ENCODE measurements at places on chromosomes 6 and 20.

DNA sequence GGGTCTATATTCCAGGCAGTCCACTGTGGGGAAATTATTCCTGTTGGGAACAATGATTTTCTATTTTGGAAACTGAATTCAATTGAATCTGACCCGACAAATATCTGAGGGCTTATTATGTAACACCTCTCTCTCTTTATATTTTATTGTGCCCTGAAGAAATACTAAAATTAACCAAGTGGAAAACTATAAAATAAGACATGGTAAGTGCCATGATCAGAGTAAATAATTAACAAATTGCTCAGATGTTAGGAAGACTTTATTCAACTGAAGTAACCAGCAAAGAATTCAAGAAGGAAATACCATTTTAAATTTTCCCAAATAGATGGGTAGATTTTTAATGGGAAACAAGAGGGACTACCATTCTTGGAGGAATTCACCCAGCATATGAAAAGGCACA, 632.9 kb downstream of the MAFB start:
- no peak for DNase-seq

DNA sequence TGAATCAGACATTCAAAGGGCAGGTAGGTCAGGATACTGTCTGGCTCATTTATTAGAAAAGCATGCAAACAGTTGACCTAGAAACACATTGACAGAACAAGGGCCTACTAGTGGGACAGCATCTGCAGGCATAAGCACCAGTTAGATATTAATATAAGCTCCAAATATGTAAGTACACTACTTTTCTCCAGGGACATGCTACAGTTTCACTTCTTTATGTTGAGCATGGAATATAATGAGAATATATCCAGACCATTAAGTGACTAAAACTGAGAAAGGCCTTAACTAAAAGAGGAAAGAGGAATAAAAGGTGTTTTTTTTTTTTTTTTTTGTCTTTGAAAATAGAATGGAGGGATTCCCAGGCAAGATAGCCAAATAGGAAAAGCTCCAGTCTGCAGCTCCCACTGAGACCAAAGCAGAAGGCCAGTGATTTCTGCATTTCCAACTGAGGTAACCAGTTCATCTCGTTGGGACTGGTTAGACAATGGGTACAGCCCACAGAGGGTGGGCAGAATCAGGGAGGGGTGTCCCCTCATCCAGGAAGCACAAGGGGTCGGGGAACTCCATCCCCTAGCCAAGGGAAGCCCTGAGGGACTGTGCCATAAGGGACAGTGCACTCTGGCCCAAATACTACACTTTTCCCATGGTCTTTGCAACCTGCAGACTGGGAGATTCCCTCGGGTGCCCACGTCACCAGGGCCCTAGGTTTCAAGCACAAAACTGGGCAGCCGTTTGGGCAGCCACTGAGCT, 251.6 kb downstream of the PHF3 start:
- DNase-seq: no peak

DNA sequence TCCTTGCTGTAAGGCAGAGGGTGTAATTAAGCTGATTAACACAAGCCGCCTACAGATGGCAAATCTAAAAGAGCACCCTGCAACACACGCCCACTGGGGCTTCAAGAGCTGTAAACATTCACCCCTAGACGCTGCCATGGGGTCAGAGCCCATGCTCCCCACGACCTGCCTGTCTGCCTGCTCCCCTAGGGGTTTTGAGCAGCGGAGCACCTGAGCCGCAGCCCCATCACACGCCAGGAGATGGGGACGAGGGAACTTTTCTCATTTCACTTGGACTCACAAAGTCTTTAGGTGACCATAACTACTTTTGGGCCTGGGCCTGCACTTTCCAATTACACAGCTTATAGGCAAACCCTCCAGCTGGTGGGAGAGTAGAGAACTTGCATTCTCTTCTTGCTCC, 99.0 kb upstream of the SOX4 start:
- DNase-seq: no peak

DNA sequence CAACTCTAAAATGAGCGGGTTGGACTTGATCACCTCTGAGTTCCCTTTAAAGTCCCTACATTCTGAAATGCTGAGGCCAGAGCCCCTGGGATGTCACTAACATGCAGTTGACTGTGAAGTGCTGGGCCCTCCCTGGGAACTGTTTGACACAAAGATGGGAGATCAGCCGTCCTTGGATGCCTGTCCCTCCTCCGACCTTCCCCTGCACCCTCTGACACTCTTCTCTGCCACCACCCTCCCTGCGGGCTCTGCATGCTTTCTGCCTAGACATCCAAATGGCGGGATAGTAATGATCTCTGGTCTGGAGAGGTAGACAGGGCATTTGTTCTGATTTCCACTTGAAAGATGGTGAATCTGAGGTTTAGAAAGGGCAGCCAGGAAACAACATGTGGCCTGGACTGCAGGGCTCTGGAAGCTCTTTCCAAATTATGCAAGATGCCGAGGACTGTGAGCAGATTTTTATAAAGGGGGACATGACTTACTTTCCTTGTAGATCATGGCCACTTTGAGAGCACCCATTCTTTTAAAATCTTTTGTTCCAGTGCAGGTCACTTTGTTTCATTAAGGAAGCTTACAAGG, 113.2 kb downstream of the ZDHHC14 start:
- DNase-seq: no peak

- DNase-seq: no peak
Observed at GRCh38 chr20:35453647-35454046, 1.8 kb upstream of the CEP250 start.

- no peak for DNase-seq
Observed at GRCh38 chr20:38218566-38218885, 42.0 kb downstream of the KIAA1755 start.

GRCh38 chr6:57220083-57220703, 1.9 kb downstream of the RAB23 start:
- DNase-seq: no peak

GRCh38 chr6:44262467-44263353, 2.6 kb downstream of the NFKBIE start:
- no peak for DNase-seq

GRCh38 chr6:16198061-16198705, 40.2 kb upstream of the GMPR start:
- no peak for DNase-seq

GRCh38 chr20:1345030-1345755, 16.3 kb upstream of the SDCBP2 start:
- no peak for DNase-seq

GRCh38 chr6:138001750-138002349, 105.4 kb downstream of the PERP start:
- peak; percentile 47 for DNase-seq

DNA sequence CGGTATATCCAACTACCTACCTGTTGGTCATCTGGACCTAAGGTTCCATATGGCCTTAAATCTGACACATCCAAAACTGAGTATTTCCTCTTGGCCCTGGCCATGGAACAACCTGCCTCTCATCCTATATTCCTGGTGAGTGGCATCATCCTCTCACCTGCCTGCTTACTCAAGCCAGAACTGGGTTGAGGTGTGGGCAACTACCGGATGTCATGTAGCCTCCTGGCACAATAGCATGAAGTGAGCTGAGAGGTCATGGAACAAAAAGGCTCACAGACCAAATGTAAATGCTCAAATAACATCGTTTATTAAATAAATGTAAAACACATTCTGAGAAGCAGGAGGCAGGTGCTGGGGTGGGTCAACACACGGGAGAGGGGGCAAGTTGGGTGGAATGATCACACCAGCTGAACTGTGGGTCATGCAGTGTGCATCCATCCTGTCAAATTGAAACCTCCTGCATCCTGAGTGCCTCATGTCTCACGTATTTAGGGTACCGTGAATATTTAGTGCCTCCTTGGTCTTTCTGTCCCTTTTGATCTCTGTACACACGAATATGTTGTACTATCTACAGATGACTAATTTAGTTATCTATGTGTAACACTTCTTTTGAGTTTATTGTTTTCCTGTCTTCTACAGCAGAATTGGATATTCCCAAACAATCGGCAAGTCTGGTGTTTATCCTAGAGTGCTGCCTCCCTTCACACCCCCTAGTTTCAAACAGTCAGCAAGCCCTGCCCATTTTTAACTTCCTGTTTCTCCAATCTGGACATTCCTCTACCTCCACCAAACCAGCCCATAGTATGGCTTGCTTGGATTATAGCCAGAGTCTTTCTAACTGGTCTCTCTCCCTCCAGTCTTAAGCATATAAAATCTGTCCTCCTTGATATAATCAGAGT, 7.9 kb upstream of the POU5F1 start:
- DNase-seq: no peak

- no peak for DNase-seq
Observed at GRCh38 chr6:3350252-3350796, 91.6 kb downstream of the PSMG4 start.

DNA sequence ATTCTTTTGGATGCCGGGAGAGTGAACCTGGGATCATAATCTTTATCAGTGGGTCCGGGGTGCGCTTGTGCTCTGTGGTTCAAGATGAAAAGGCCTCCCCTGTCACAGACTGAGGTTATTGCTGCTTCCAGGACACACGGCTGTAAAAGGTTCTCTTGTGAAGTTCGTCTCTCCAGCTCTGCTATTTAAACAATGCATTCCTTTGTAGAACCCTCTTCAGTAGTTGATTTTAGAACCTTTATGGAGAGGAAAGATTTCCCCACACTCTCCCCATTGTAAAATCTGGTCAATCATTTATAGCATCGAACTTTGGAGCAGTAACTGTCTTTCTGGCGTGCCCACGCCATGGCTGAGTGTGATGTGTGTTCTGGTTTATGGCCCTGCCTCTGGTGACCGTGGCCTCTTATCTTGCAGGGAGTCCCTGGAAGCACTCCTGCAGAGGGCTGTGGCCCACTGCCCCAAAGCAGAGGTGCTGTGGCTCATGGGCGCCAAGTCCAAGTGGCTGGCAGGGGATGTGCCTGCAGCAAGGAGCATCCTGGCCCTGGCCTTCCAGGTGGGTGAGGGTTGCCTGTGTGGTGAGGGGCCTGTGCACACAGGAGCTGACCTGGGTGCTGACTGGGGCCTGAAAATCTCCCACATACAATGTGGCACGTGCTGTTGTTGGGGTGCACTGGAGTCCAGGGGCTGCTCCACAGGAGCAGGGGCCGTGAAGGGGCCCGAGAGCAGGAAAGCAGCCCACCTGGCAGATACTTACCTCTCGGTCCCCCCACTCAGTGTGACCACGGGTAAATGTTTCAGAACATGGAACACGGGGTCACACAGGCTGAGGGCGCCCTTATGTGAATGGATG, 11.6 kb upstream of the C20orf204 start:
- DNase-seq: no peak

Measured in NCI-H446 (cell line).